Activated naive CD4-positive, alpha-beta T cell treated with anti-CD3 and anti-CD28 coated beads for 36 hours (primary cell): ENCODE measurements at places on chromosomes 6 and 20.
A peak's percentile ranks its signal among the peaks of the same experiment; 100 is the strongest.

DNA sequence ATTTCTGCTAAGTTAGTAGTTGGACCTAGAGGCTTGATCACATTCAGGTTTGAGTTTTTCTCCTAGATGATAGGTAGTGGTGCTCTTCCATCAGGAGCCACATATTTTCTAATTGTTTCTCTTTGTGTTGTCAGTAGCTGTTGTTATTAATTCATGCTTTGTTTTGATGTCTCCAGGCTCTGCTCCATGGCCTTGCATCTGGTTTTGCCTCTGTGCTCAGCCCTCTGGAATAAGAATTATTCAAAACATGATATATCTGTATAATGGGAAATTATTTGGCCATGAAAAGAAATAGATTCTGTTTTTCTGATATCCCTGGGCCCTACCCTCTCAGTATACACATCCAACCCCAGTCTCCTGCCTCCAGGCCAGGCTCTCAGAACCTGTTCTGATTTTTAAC is 184.8 kb downstream of the CDC5L start:
- no peak overlapping the region for H3K27ac ChIP-seq
- no peaks in the 10 kb centered on the region for H3K36me3 ChIP-seq

GRCh38 chr20:37803438-37804307 is 99.3 kb upstream of the VSTM2L start:
- peaks cover 20% of the 10 kb centered on the region for H3K36me3 ChIP-seq
- no peak overlapping the region for H3K27ac ChIP-seq
- H3K27me3 ChIP-seq: no peaks in the 10 kb centered on the region
- no peak overlapping the region for H3K4me3 ChIP-seq
- DNase-seq: no peak

- H3K4me1 ChIP-seq: no peaks in the 10 kb centered on the region
- H3K27ac ChIP-seq: no peak overlapping the region
- peaks cover 32% of the 10 kb centered on the region for H3K27me3 ChIP-seq
- no peak for DNase-seq
These were observed 24.8 kb downstream of the AFDN start for GRCh38 chr6:167851370-167851952.

DNA sequence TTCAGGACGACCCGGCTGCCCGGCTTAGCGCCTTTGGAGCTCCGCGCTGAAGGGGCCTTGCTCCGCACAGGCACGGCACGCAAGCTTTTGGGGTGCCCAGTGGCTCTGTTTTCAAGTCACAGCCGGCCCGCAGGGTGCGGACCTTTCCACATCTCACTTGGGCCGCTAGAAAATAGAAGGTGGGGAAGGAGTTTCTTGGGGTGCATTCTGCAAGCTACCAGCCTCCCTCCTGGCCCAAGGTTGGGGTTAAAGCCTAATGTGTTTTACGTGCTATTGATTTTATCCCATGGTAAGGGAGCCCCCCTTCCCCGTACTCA is 561 bp downstream of the KAT14 start:
- peak overlapping the region; percentile 73 for H3K27ac ChIP-seq
- peaks cover 31% of the 10 kb centered on the region for H3K4me1 ChIP-seq
- peaks cover 15% of the 10 kb centered on the region for H3K36me3 ChIP-seq
- no peak for DNase-seq
- H3K4me3 ChIP-seq: peak overlapping the region; percentile 75
